ENCODE measurements at places on chromosomes 6 and 20.

- no peak for DNase-seq
These were observed 92.0 kb upstream of the AFDN start for GRCh38 chr6:167734662-167735083.

DNA sequence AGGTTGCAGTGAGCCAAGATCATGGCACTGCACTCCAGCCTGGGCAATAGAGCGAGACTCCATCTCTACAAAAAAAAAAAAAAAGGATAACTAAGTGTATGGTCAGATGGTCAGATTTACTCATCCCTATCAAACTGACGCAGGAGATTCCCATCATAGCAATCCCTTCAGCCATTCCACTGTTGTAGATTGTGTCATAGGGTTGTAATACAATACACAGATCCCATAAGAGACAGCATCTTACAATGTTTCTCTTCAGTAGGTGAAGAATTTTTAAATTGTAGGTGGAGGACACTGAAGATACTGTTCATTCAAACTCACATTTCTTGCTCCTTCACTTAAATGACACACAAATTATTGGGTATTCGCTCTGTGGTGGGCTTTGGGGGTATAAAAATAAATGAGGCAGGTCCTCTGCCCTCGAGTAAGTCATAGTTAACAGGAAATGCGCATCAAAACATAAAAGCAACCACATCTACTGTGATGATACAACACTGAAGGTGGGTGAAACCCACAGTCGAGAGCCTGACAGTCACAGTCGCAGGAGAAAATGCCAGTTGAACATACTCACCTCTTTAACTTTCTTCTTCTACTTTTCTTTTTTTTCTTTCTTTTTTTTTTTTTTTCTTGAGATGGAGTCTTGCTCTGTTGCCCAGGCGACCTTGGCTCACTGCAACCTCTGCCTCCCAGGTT is 205.5 kb downstream of the ZNF217 start:
- DNase-seq = no peak

DNA sequence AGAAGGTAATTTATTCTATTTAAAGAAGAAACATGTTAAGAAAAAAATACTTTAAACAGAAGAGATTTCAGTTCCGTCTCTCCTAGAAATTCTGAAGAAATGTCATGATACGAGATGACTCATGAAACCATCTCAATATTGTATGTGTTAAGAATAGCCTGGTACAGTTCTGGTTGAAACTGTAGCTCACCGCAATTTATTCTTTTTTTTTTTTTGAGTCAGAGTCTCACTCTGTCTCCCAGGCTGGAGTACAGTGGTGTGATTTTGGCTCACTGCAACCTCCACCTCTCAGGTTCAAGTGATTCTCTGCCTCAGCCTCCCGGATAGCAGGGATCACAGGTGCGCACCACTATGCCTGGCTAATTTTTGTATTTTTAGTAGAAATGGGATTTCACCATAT is 103.3 kb downstream of the ARHGAP18 start:
- DNase-seq = no peak

DNA sequence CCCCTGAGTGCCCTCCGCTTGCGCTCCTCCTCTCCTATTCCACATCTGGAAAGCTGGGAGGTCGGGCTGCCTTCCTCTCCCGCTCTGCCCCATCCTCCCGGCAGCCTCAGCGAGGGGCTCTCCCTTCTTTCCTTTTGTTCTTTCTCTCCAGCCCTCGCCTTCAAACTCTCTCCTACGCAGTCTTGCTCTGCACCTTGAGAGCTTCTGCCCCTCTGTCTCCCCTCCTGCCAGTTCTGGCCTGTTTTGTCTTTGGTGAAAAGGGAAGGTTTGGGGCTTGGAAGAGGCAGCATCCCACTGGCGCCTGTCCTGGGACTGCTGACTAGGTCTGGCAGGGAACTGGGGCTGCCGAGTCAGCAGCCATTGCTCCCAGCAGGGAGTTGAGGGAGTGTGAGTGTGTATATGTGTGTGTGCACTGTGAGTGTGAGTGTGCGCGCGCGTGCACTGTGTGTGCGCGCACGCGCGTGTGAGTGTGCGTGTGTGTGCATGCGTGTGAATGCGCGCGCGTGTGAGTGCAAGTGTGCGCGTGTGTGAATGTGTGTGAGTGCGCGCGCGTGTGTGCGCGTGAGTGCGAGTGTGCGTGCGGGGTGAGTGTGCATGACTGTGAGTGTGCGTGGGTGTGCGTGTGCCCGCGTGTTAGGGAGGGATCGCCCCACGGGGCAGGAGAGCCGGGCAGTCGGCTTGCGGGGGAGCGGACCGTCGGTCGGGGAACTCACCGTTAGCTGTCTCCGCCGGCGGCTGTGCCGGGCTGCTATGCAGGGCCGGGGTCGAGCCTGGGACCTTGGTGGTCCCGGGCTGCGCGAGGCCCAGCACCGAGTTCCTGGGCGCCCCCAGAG is 523 bp downstream of the CPXM1 start:
- DNase-seq = peak; percentile 25

- DNase-seq = peak; percentile 63
These were observed 94.9 kb upstream of the NT5E start for GRCh38 chr6:85354761-85355618.

- DNase-seq = no peak
These were observed 87.8 kb upstream of the ASCC3 start for GRCh38 chr6:100968949-100969348.
